ENCODE measurements at places on chromosomes 2 and 18.

DNA sequence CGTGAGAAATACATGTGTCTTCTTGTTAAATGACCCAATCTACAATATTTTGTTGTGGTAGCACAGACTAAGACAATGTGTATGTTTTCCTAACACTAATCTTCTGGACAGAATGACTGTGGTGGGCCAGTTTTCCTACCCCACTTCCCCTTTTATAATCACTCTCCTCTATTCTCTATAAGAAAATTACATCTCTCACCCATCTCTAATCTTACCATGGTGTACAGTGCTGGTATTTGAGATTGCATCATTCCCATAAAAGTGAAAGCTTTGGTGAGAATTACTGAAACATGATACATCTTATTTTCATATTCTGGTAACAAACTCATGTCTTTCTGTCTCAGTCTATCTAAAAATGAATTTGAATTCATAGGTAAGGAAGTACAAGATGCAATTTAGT lies 40.5 kb downstream of the CAVIN2 start:
- DNase-seq: no peak

- DNase-seq: no peak
These were observed 26.9 kb downstream of the C18orf63 start for GRCh38 chr18:74342416-74343043.

- no peak for DNase-seq
These were observed 17.1 kb downstream of the TSHZ1 start for GRCh38 chr18:75227535-75228296.

DNA sequence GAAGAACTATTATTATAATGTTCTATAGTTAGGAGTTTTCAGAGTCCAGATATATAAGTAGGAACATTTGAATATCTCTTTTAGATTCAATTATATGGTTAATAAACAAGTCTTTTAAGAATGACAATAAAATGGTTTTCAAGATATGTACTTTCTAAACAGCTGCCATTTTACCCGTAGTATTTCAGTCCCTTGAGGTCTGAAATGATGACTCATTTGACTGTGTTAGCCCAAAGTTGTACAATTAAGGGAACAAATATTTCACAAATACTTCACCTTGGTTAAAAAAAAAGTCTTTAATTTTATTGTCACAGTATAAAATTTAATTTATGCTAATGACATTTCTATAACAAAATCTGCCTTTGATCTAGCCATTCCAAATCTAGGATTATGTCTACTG lies 91.6 kb upstream of the TANK start:
- DNase-seq: no peak

- no peak for DNase-seq
These were observed 197.8 kb downstream of the PAX3 start for GRCh38 chr2:222100704-222101699.

- peak; percentile 30 for DNase-seq
These were observed 3.1 kb downstream of the PAIP2B start for GRCh38 chr2:71223767-71224333.

DNA sequence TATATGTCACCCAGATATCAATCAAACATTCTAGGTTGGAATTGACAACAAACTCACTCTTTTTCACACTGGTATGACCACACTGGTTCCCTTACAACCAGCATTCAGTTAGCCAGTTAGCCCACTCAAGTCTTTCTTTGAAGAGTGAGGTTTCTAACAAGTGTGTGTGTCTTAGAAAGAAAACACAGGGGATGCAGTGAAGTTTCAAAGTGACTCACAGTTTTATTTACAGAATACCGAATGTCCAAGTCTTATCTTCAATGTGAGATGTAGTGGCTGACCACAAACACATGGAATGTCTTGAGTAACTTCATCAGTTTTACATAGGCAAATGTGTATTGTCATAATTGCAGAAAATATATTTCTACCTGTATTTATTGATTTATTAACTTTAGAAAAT lies 274.7 kb upstream of the HNMT start:
- no peak for DNase-seq

DNA sequence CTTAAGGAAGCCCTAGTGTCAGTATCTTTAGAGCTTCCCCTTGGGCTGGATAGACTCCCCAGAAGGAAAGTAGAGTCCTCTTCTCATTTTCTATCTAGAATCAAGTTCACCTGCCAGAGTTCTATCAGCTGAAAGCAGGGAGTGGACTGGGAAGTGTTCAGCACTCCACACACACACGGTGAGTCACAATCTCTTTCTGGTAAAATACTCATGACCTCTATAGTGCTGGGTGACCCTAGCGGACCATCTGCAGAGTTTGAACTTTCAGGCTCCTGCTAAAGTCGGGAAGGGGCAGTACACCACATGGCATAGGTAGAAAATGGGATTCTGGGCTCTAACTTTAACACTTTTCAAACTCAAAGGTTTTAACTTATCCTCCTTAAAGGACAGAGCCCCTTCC lies 43.3 kb downstream of the SAP130 start:
- DNase-seq: no peak

DNA sequence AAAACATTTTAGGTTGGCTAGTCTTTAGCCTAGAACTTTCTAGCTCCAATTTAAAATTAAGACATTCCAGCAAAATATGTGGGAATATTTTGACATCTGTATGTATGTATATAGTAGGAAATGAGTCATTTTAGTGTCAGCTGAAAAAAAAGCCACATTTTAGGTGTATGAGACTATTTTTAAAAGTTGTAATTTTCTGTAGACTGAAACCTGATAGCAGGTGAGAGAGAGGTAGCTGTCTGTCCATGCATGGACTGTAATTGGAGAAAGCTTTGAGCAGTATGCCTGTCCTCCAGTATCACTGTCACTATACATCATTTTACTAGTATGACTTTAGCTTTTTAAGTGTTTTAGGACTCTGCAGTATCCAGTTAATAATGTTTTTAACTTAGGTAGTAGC lies 26.1 kb upstream of the PPP1R1C start:
- no peak for DNase-seq

DNA sequence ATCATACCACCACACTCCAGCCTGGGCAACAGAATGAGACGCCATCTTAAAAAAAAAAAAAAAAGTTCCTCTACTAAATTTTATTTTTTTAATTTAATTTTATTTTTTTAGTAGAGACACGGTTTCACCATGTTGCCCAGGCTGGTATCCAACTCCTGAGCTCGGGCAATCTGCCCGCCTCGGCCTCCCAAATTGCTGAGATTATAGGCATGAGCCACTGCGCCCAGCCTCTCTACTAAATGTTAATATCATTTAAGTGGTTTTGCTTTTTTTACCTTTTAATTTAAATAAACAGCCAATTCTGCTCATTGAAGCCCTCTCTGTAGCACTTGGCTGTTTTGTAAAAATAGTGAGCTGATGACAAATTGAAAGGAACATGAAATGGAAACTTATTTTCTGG lies 9.2 kb downstream of the RAB17 start:
- no peak for DNase-seq

DNA sequence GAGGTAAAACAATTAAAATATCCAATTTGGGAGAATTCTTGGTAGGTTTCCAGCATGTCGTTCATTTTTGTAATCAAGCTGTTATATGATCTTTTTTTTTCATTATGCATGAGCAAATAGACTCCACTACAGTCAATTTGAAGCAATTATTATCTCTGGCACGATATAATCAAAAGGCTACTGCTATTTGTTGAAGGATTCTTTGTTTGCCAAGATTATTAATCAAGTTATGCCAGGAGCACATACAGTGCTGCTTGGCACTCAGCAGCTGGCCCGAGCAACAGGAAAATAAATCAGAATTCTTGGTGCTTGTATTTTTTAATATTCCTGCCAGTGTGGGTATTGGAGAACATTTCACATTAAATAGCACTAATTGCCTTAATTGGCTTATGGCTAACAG lies 279.5 kb downstream of the RND3 start:
- no peak for DNase-seq

DNA sequence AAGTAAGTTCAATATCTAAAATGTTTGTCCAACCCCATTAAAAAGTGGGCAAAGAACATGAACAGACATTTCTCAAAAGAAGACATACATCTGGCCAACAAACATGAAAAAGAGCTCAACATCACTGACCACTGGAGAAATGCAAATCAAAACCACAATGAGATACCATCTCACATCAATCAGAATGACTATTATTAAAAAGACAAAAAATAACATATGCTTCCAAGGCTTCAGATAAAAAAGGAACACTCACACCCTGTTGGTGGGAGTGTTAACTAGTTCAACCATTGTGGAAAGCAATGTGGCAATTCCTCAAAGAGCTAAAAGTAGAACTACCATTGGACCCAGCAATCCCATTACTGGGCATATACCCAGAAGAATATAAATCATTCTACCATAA lies 931.1 kb downstream of the LRP1B start:
- no peak for DNase-seq

- DNase-seq: no peak
These were observed 235.4 kb downstream of the PIEZO2 start for GRCh38 chr18:10913919-10914318.

- peak; percentile 63 for DNase-seq
These were observed 500 bp downstream of the LIMS1 start for GRCh38 chr2:108534584-108535356.

DNA sequence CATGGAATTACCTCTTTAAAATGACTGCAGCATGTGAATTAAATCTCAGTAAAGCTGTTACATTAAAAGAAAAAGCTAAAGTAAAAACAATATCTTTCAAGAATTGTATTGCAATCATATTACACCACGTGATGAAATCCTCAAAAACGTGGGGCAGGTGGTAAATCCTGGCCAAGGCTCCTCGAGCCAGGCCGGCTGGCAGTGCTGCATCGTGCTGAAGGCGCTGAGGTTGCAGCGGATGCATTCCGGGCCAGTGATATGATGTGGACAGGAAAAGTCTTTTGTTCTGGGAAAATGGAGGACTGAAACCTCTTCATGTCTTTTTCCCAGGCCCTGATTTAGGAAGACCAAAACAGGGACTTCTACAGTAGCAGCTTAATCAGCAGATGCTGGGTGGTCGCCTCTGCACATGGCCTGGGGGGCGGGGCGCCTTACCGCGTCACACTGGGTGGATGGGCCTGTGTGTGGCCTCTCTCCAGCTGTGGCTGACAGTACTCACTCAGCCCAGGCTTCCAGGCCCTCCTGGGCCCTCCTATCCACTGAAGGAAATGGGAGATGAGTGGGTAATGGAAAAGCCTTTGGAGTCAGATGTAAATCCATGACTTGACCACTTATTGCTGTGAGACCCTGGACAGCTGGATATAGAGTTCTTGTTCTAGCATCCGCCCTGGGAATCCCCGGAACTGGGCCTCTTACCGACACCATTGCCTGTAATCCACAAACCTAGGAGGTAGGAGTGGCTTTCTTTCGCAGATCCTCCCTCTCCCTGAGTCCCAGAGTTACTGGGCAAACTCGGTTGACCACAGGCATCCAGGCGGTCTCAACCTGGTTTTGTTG lies 45.1 kb downstream of the PROC start:
- no peak for DNase-seq

DNA sequence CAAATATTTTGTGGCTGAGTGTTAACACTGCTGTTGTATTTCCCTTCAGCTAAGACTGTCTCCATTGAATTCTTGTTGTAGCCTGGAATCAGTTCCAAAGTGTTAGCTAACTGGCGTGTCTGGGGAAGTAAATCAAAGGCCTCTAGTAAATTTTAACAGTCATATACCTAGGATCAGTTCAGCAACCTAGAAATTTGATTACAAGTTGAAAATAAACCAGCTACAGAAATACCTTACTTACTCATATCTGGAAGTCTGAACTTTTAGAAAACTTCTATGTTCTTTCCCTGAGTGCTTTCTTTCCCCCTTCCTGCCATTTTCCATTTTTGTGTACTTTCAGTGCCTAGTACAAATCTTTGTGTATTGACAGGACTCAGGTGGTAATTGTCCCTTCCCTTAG lies 396.7 kb upstream of the DCC start:
- no peak for DNase-seq

DNA sequence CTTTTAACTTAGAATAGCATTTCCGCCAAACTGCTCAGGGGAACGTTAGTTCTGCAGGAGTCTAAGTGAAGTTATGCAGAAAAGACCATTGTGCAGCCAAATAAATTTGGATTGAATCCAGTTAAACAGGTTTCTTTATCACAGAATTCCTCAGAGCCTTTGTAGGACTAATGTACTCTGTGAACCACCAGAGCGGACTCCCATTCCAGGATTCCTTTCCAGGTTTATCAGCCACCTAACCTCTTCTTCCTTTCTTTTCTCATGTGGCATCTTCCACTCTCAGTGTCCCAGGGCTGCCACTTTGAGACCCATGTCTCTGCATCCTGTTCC lies 350.4 kb downstream of the TSN start:
- DNase-seq: no peak

- no peak for DNase-seq
These were observed 43.1 kb upstream of the GBX2 start for GRCh38 chr2:236211296-236211695.

- no peak for DNase-seq
These were observed 231.9 kb downstream of the BCL2 start for GRCh38 chr18:63087421-63088230.

DNA sequence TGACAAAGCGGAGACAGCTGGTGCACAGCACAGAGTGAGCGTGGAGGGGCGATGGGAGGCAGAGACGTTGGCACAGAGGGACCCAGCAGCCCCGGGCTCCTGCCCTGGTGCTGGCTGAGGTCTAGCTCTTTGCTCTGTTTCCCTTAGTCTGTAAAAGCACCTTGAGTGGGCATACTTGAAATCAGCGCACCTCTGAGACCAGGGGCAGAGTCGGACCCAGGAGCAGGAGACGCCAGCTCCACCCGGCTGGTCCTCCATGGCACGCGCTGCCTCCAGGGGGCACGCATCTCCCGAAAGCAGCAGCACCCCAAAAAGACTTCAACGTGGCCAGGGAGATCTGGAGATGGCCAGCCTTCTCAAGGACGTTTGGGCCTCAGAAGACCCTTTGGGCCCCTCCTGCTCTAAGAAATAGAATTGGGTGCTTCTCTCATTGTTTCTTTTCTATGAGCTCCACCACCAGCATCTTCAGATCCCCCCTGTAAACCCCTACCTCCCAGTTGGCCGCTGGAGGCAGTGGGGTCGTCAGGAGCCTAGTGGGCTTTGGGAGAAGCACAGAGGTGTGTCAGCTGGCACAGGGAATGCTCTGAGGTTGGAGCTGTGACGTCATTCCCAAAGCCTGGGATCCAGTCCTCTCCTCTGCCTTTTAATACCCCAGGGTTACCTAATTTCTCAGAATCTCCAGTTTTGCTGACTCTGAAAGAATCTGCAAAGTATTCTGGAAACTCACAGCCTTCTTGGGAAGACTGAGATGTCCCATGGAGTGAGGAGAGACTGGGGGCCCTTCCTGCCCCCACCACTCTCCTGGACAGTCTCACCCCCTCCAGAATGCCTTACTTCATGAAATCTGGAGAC lies 58.9 kb downstream of the CIB4 start:
- no peak for DNase-seq

Data from stimulated activated CD8-positive, alpha-beta memory T cell treated with anti-CD3 and anti-CD28 coated beads, Interleukin-4, amount 100 ng/mL, for 48 hours (primary cell).